Activated CD8-positive, alpha-beta memory T cell treated with anti-CD3 and anti-CD28 coated beads for 1 hour (primary cell): ENCODE measurements at places on chromosomes 12 and 14.

DNA sequence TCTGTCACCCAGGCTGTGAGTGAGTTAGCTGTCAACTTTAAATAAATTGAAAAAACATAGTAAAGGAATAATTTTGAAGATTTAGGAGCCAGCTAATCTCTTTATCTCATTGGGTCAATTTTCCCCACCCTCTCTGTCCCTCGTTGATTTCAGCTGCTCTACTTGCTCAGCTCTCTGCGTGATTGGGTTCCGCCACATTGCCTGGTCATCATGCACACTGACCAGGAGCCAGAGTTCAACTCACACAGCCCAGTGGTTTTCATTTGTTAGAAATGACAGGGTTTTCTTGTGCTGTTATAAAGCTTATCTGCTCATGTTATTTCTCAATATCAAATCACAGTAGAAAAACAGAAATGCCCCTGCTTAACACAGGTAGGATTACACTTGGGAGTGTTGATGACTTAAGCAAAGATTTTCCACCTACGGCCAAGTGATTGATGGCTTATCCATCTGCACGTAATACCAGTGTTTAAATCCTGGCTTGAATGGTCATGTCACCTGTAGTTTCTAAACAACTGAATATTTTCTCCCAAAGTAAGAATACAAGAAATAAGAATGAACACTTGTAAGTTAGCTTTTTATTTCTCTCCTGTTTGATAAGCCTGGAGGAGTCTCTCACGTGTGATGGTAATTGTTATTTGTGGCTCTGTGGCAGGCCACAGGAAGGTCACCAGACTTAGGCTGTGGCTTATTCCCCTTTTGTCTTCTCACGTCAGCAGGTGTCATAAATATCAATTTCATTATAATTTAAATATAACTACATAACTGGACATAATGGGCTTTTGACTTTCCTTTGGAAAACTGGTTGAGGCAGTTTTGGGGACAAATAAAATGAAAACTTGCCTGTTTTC lies 367.2 kb upstream of the DDHD1 start:
- DNase-seq, result no peak

DNA sequence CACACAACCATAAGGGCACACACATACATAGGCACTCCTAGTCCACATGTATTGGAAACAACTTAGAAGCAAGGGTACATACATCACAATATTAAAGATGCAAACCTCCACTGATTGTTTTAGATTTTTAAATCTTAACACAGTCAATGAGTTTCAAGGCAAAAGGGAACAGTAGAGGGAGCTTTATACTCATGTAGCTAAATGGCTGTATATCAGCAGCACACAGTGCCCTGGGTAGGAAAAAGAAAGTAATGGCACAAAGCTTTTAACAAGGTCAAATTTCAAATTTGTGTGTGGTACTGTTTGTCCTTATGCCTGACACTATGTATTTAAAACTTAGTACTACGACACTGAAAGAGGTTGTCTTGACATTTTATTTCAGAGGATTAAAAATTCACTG lies 262.0 kb downstream of the MED13L start:
- DNase-seq, result no peak

DNA sequence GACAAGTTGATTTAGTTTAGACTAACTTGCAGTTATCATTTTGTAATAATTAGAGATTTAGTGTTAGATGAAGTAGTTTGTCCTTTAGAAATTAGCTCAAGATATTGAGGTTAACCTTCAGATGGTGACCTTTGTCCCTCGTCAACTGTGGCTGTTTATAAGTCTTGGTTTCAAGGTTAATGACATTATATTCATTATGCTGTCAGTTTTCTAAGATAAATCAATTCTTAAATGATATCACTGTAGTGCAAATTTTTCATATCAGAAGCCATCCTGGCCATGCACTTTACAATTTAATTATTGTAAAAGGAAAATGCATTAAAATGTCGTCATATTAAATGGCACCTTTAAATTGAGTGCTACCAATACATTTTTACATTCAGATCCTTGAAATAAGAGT lies 19.6 kb upstream of the PPFIA2 start:
- DNase-seq, result no peak

DNA sequence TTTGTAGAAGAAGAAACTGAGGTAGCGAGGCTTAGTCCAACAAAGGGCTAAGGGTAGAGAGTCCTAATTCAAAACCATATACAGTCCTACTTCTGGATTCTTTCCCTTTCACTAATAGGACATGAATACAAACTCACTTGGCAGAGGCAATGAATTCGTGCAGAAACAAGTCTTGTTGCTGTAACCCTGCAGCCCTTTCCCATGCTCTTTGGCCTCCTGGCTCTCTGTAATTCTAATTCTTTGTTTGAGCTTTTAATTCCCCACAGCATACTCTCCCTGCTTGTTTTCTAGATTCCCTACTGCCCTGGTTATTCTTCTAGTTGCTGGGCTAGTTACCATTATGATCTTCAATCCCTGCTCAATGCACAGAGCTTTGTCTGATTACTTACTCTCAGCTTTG lies 381.4 kb downstream of the ETNK1 start:
- no peak for DNase-seq

DNA sequence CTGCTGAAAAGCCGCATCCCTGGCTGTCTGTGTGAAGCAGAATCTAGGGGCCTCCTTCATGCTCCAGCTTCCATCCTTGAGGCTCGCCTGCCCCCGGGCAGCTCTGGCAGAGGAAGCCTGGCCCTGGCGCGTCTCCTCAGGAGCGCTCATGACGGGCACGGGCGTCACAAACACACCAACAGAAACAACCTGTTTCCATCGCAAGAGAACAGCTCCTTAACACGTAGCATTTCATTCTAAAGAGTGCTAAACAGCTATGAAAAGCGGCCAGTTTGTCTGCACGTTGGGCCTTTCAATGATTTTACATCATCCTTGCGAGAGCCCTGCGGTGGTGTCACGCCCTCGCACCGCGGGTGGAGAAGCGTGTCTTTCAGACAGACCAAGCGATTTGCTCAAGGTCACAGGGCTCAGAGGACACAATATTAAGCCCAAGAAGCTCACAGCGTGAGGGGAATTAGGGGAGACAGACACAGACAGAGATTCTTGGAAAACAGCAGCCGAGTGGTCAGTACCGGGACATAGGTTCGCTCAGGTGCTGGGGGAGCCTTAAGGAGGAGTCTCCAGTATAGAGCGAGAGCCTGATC lies 4.9 kb downstream of the ADGRD1 start:
- no peak for DNase-seq

DNA sequence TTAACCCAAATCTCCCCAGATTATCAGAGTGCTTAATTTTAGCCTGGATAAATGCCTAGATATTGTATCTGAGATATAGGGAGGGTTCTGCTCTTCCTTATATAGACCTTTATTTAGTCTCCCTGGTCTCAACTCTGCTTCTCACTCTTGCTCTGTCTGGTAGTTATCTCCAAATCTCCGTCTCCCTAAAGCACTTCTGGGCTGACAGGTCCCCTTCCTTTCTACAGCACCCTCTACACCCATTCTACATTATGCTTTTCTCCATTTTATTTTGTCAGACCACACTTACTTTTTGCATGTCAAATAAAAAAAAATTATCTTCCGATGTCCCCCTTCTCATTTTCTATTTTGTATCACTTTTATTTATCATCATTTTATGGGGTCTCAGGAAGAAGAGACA lies 2.0 kb upstream of the ERC1 start:
- DNase-seq, result no peak

GRCh38 chr14:35079742-35080141 lies 33.7 kb downstream of the FAM177A1 start:
- DNase-seq, result no peak

- DNase-seq, result no peak
These were observed 72.6 kb downstream of the PDE6H start for GRCh38 chr12:15045451-15045850.

DNA sequence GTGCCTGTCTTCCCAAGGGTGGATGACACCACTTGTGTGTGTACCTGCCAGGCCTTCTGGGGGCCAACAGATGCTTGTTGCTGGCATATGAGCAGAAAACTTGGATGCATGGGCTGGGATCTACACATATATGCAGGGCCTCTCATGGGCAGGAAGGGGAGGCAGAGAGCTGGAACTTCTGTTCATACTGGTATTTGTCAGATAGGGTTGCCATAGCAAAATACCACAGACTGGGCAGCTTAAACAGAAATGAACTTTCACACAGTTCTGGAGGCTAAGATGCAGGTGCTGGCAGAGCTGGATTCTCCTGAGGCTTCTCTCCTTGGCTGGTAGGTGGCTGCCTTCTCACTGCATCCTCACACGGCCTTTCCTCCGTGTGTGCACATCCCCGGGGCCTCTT lies 121.8 kb downstream of the SUDS3 start:
- no peak for DNase-seq

DNA sequence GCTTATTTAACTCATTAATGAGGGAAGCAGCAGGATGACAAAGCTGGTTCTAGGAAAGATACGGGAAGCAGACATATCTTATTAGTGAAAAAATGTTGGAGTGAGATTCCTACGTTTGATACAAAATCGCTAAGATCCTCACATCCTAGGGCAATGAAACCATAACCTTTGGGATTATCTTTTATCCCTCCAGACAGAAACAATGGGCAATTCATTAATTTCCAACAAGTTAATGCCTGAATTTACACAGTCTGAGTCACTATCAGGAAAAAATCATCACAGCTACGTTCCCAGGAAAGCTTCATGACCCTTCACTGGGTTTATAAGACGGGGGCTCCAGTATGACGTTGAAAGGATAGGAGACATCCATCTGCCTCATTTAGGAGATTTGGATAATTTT lies 45.0 kb downstream of the SLC24A4 start:
- DNase-seq, result no peak

DNA sequence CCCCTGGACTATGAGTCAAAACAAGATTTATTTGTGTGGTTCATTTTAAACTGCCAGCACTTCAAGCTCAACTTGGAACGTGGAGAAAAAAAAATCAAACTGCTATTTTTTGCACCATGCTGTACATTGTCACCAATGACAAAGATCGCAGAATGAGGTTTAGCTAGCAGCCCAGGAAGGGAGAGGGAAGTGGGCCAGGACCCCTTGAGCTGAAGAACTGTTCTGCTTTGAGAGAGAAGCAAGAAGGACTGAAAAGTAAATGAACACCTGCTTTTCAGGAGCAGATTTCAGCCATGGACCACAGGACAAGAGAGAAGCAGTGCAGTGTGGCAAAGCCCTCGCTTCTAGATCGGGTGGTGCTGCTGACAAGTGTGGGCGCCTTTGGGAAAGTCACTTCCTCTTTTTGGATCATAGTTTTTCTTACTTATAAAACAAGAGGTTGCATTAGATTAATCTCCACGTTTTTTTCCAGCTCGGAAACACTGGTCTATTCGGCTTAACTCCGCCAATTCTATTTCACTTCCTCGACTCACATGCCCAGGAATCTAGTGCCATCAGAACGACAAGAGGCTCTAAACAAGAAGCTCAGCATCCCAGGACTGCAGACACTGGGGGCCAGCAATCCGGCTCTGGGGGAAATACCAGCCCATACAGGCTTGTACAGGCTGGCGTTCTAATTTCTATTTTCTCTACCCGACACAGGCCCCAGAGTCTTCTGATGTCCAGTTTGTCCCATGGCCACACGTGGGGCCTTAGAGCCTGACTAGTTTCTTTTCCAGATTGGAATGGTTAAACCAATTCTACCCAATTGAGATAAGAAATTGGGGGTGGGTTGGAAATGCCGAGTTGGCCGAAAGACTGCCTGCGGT lies 129.9 kb downstream of the CRACR2A start:
- DNase-seq, result no peak

DNA sequence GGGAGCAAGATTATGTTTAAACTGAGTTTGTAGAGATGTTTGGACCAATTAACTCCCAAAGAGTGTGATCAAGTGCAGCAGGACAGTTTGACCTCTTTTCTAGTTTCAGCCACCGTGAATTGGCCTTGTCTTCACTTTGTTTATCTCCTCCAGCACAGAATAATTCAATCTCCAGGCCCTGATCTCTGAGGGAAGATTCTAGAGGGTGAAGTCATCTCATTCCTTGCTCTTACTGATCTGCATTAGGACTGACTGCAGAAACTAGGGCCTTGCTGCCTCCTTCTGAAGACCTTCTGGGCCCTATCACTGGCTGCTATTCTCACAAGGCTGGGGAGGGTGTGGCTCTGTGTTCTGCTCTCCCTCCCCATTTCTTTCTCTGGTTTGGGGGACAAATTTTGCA lies 29.4 kb downstream of the C12orf75 start:
- DNase-seq, result no peak

GRCh38 chr12:105420659-105421240 lies 90.3 kb downstream of the C12orf75 start:
- peak; percentile 19 for DNase-seq

DNA sequence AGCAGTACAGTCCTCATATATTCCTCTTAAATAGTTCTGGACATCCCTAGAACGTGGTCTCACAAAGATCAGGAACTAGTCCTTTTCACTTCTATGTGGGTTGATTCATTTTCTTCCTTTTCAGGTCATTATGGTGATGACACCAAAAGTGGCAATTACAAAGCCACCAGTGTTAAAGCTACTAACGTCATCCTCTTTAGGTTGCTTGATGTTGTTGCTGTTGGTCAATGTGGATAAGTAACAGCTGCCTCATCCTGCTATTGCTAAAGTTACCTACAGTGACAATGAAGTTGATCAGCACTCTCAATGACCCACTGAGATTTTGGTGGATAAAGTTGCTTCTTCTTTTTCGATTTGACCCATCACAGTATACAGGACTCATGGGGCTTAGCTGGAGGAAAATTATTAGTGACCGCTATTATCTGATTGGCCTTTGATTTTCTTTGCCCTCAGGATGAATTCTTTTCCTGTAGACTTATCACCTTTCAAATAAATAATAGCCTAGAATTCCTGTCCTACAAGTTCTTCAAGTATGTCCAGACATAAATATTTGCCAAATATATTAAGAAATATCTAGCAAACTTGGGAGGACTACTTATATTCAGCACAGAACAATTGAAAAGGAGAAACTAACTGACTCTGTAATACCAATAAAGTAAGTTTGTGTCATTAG lies 54.0 kb upstream of the ATP2B1 start:
- DNase-seq, result no peak

- DNase-seq, result no peak
These were observed 53.4 kb downstream of the LTBP2 start for GRCh38 chr14:74558655-74559054.

- no peak for DNase-seq
These were observed 404.4 kb upstream of the RGS6 start for GRCh38 chr14:71527838-71528237.

GRCh38 chr12:9039397-9039977 lies 50.1 kb downstream of the KLRG1 start:
- DNase-seq, result no peak

- no peak for DNase-seq
These were observed 17.9 kb upstream of the TFCP2 start for GRCh38 chr12:51190820-51191219.

DNA sequence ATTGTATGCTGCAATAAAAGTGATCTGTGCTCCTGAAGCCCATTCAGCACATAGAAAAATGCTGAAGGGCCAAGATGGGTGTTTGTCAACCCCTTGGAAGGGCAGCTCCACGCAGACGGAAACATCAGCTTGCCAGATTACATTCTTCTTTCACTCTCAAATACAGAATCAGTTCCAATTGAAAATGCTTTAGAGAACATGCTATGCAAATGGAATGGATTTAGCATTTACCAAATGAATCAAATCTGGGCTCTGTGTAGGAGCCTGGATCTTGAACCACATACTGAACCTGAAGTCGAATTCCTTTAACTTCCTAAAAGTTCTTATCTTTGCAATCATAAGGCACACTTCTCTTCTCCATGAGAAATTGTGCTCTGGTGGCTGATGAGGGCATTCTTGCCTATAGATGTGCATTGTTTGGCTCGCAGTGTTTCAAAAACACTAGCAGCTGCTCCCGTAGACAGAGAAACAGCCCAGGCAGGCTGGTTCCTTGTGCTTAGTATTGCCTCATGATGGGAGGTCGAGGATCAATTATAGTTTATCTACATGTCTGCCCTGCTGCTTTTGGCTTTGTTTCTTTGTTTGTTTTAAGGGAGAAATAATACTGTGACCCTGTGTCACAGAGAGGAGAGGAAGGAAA lies 489.8 kb upstream of the FLRT2 start:
- DNase-seq, result no peak
